ENCODE measurements at places on chromosomes 4 and X.

DNA sequence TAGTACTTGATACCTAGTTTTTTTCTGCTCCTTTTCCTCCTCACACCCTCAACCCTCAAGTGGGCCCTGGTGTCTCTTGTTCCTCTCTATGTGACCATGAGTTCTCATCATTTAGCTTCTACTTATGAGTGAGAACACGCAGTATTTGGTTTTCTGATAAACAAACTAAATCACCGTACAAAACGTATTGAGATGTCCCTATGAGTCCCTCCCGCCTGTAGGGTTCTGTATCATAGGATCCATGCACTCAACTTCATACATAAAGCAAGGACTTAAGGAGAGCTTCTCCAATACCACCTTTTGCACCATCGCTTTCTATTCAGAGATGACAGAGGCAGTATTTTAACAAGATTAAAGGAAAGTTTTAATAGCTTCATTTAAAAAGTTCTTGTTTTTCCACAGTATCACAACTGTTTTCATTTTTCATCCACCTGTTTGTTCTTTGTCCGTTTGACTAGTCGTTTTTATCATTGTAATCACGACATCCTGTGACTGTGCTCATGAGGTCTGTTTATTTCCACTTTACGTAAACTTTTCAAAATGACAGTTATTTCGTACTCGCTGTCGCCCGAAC lies 457 bp upstream of the RAB9A start:
- no peak for DNase-seq

DNA sequence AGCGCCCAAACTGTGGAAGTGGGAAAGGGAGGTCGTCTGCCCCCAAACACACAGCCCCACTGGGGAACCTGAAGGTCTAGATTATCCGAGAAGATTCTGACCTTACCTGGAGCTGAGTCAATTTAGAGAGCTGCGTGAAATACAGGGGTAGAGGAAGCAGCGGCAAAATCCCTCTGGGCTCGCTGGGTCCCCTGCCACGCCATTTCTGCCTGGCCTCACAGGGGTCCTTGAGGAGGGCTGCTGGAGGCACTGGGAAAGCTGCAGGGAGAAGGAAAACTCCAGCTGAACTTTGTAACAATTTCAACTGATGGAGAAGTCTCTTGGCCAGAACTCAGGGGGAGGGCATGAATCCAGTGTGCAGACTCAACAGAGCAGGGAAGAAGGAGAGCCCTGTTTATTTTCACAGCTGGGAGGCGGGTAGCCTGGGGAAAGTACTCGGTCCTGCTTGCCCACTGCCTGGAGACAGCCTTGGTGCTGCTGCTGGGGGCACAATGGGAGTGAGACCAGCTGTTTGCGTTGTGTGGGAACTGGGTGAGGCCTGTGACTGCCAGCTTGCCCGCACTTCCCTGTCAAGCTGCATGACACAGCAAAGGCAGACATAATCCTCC lies 93.2 kb upstream of the MAPK10 start:
- no peak for DNase-seq

DNA sequence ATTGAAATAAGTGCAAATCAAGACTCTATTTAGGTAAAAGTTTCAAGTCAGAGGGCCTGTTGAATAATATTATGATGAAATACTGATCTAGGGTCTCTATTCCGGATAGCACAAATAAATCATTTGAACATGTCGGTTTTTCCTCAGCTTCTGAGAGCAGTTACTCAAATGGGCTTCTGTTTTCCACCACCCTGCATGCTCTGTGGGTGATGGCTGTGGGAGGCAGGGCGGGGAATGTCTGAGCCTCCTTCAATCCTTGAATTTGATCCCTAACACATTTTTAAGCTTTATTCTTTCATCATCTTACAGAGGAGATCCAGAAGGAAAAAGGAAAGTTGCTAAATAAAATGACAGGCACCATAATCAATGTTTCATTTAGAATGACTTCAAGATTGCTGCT lies 8.5 kb downstream of the UNC5C start:
- no peak for DNase-seq

GRCh38 chr4:161573836-161574235 lies 590.0 kb downstream of the FSTL5 start:
- no peak for DNase-seq

DNA sequence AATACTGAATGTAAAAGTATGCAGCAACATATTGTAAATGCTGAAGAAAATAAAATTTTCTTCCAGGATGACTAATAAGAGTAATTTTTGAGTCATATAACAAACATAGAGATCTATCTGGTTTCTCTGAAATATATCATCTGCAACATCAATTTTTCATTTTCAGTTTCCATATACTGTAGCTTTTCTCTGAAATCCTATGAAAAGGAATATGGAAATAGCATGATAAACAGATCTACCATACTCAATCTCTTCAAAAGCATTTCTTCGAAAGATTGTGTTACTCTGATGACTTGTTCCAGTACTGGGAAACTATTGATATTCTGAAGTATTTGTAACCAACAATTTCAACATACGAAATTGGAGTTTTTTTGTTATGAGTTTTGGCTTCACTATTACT lies 1156.7 kb downstream of the FAM133A start:
- no peak for DNase-seq

- no peak for DNase-seq
Measured at GRCh38 chrX:117744958-117745357, 371.7 kb downstream of the KLHL13 start.

DNA sequence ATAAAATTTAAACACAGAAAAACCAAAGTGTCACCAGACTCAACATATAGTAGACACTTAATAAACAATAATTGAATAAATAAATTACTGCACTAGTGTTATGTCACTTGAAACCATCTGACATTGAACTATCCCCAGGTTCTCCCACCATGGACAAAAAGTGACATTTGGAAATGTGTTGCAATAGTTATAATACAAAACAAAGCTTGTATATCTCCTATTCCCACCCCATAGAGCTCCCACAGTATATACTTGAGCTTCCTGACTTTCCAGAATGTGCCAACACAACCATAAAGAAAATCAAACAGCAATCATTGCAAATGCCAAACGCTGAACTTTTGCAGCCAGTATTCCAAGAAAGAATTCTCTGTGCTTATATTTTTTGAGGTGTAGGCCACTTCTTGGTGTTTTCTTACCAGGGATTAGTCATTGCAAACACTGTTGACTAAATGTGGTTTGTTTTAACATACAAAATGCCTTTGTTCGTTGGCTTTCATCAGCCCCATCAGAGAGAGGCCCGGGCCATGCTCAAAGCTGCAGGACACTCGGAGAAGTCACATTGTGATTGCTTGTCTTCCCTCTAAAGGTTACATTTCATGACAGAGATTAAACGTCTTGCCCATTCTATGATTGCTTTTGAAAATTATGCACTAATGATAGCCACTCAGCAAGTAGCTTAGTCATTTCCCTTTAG lies 33.8 kb downstream of the PPARGC1A start:
- DNase-seq = no peak

GRCh38 chr4:110533940-110534339 lies 58.0 kb downstream of the ENPEP start:
- DNase-seq = peak; percentile 46

DNA sequence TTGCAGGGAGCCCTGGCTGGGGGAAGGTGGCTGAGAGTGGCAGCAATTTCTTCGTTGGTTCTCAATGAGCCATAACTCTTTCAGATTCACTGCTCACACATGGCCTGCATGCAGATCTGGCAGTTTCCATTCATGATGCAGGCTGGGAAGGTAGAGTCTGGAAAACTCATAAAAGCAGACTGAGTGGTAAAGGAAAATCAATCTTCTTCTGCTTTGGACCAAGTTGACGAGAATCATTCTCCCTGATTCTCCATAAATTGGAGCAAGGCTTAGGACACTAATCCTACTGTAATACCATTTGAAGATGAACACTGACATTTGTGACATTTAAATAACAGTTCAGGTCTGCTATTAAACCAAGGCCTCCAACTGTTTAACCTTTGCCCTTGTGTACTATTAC lies 35.3 kb upstream of the HAND2 start:
- no peak for DNase-seq

DNA sequence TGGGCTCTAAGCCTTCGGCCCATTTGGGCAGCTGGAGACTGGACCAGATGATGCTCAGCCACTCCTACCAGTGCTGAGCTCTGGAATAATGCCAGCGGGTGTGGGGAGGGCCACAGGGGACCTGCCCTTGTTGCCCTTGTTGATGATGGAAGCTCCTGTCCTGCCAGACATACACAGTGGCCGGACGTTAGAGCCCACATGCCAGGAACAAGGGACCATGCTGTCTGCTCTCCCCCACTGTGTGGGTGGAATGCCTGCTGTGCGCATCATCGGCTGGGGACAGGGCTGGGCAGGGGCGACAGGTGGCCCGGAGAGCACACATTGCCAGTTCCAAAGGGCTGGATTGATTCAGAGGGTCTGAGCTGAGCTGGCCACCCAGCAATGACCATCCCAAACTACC lies 2.0 kb downstream of the ABLIM2 start:
- no peak for DNase-seq

DNA sequence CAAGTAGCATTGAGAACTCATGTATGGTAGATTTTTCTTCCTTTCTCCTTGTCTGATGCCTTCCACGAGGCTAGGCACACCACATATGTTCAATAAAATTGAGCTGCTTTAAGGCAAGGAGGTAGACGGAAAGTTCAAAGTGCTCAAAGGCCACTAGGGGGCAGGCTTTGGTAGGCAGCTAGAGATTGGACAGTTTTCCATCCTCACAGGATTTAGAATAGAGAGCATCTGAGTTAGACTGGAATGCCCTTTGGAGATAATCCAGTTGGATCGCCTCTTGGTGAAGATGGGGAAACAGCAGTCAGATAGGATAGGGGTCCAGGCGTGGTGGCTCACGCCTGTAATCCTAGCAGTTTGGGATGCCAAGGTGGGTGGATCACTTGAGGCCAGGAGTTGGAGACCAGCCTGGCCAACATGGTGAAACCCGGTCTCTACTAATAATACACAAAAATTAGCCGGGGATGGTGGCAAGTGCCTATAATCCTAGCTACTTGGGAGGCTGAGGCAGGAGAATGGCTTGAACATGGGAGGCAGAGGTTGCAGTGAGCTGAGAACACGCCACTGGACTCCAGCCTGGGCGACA lies 30.4 kb downstream of the ELF4 start:
- peak; percentile 19 for DNase-seq

DNA sequence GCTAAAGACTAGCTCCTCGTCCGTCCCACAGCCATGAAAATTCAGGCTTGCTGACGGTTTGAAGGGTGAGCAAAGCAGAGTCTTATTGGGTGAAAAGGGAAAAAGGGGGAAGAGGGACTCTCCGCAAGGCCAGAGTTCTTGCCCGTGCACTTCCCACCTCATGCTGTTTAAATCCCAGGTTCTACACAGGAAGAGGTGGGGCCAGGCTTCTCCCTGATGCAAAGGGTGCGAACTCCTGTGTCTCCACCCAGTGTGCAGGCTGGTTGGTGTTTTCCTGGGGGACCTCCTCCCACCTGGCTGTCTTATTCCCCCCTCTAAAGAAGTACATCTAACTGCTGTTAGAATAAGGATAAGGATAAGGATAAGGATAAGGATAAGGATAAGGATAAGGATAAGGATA lies 18.0 kb upstream of the LANCL3 start:
- DNase-seq = no peak

- DNase-seq = no peak
Measured at GRCh38 chr4:37891260-37892159, 626 bp downstream of the TBC1D1 start.

GRCh38 chr4:13539047-13539618 lies 5.2 kb downstream of the NKX3-2 start:
- no peak for DNase-seq

DNA sequence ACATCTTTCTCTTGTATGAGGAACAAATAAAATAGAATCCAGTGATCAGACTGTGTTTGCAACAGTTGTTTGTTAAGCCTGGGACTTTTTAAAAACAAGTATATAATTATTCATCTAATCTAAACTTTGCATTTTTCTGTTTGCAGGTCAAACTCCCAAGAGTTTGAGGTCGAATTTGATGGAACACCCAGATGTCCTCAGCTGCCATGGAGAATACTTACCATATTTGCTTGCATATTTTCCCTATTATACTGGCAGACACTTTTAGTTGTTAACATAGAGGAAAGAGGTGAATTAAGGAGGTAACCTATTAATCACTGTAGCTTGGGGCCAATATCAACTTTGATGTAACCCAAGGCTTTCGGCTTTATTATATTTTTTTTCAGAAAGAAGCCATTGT lies 401.5 kb upstream of the DIPK2B start:
- no peak for DNase-seq

DNA sequence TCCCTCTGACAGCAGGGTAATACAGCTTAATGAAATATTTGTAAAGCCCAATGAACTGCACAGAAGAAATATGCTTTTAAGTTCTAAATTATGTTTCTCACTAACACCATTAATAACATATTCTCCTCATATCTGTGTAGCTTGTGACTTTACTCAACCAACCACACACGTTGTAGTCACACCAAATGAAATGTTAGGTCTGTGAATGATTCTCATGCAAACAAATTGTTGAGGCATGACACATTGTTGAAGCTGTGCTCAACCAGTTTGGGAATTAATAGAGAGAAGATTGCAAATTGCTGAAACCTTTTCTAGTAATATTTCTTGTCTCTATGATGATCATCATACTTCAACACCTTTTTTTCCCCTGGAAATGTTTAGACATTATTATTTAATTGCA lies 645.9 kb downstream of the PCDH7 start:
- peak; percentile 9 for DNase-seq

- DNase-seq = no peak
Measured at GRCh38 chrX:13177921-13178566, 133.6 kb upstream of the FAM9C start.

GRCh38 chr4:105712766-105713165 lies 4.2 kb downstream of the GSTCD start:
- no peak for DNase-seq

DNA sequence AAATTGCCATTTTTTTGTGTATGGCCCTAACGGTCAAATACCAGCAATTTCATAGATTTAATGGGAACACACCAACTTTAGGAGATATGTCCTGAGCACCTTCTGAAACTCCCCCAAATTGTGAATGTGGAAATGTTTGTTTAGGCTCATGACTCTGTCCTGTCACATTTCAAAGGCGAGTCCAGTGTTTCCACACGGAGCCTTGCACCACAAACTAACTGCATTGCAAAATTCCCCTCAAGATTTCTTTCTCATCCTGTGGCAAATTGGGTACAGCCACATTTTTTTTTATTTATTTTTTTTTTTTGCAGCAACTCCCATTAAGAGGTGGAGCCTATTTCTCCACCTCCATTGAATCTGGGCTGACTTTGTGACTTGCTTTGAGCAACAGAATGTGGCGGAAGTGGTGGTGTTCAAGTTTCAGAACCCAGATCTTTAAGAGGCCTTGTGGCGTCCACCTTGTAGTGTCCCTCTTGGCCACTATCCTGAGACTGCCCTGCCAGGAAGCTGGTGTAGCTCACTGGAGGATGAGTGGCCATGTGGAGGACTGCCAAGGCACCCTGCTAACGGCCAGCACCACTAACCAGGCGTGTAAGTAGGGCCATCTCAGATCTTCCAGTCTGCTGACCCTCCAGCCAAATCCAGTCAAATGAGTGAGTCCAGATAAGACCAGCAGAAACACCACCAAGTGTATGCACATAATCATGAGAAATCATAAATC lies 172.4 kb upstream of the SCML1 start:
- no peak for DNase-seq

- DNase-seq = no peak
Measured at GRCh38 chr4:183257808-183258207, 62.3 kb downstream of the CLDN22 start.

GRCh38 chrX:13380211-13380610 lies 60.4 kb upstream of the ATXN3L start:
- DNase-seq = no peak
